ENCODE measurements at places on chromosomes 5 and 9.
A peak's percentile ranks its signal among the peaks of the same experiment; 100 is the strongest.

DNA sequence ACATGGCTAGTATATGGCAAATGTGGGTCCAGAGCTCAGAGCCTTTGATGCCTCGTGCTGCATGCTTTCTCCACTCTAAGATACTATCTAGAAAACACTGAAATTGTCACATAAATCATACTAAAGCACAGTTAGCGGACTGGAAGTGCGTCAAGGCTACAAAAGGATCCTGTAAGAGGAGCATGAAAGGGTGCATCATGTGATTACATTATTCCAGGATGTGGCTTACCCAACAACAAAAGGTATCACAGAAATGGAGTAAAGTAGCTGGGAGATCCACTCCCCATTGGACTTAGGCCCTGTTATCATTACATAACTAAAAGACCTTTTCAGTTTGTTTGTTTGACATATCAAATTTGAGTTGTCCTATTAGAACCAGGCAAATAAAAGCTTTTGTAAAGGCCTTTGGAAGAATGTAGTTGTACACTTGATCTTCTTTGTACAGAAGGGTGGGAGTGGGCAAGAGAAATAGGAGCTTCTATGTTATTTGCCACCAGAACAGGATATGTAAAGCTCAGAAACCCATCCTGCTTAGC lies 6.9 kb downstream of the SLC31A1 start:
- DNase-seq, result peak; percentile 2

GRCh38 chr9:88501086-88501485 lies 33.9 kb upstream of the NXNL2 start:
- DNase-seq, result no peak

DNA sequence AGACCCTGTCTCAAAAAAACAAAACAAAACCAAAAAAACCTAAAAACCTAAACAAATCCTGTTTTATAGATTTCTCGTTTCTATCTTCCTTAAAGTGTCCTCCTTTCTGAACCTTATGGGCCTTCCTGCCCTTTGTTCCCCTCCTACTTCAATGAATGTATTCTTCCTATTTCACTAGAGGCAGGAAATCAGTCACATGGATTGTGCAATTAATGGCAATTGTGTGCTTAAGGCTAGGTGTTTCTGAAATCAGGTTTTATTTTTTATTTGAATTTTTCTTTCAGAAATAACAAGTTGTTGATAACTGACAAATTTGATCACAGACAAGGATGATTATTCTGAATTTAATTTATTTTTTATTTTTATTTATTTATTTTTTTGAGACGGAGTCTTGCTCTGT lies 220.6 kb upstream of the SEMA6A start:
- DNase-seq, result no peak

DNA sequence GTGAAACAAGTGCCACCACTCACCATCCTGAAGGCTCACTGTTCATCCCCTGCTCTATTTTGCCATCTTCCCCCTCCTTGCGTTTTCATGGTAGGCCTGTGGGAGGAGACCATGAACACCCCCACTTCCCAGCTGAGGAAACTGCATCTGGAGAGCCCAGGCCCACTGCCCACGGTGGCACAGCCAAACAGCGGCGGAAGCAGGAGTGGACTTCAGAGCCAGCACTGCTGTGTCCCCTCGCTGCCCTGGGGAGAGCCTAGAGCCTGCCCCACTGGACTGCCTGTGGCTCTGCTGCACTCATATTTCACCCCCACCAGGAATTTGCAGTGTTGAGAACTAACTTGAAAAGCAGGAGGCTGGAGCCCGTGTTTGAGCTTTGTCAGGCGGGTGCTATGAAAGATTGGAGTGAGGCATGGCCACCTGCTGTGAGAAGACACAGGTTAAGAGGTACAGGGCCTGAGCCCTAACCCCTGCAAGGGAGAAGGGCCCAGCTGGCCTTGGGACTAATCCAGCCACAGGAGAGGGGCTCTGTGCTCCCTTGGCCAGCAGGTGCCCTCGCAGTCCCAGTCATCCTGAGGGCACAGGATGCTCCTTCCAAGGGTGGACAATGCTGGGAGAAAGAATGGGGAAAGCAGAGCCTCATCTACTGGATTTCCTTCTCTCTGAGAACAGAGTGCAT lies 79.0 kb downstream of the MACROH2A1 start:
- no peak for DNase-seq

GRCh38 chr5:135599421-135600151 lies 20.8 kb upstream of the CXCL14 start:
- no peak for DNase-seq

GRCh38 chr5:114191441-114191840 lies 170.4 kb upstream of the KCNN2 start:
- no peak for DNase-seq

DNA sequence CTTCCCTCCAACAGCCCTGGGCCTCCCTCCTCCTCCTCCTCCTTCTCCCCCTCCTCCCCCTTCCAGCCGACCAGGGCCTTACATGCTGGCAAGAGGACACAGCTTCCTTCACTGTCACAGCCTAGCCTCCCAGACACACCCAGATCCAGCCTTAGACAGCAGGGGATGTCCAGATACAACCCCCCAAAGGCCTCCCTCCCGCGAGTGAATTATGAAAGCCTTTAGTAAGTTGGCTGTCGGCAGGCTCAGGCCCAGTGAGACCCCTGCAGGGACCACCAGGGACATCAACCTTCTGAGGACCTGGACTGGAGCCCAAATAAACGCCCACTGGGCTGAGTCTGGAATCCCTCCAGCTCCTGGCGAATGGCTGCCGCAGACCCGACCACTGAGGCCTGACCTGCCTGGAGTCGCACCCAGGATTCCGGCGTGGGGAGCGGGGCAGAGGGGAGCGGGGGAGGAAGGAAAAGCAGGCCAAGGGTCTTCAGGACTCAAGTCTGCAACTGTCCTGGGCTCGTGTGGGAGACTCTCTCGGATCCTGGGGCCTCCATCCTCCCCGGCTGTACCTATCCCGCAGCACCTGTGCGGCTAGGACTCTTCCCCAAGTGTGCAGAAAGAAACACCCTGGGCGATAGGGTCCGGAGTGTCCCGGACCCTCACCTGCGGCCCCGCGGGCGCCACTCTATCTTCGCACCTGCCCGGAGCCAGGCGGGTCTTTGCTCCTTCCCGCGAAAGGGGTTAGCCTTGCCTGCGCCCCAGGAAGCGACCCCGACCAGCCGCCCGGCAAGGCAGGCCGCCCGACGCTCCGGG lies 705 bp downstream of the SEPTIN8 start:
- DNase-seq, result peak; percentile 42

DNA sequence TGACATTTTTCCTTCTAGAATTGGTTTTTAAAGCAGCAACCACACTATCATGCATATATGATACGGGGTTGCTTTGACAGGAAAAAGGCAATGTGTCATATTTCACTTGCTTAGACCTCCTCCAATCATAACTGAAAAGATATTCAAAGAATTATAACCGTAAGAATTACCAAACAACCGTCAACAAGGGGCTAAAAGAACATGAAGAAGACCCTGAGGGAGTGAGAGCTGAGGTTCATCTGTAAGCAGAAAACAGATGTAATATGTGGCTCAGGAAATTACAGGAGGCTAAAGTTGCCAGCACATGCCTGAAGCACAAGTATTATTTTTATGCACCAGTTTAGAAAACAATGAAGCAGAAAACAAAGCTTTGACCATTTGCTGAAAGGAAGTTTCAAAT lies 78.9 kb downstream of the APBA1 start:
- DNase-seq, result no peak

DNA sequence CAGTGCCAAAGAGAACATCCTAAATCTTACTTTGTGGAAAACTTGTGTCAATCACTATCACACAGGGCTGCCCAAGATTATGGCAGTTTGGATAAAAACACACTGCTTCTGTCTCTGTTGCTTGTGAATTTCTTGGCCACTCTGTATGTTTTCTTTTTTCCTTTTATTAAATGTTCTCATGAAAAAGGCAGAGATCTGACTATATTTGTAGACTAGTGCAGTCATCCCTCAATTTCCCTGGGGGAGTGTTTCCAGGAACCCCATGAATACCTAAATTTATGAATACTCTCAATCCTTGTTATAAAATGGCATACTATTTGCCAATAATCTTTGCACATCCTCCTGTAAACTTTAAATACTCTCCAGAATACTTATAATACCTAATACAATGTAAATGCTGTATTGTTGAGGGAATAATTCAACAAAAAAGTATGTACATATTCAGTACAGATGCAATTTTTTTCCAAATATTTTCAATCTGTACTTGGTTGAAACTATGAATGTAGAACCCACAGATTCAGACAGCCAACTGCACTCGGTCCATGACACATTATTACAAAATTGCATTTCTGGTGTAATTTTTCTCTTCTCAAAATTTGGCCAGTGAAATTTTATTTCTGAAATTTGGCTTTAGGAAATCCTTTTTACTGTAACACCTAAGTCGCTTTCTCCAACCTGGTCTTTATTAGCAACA lies 391.9 kb upstream of the PRR16 start:
- DNase-seq, result no peak

DNA sequence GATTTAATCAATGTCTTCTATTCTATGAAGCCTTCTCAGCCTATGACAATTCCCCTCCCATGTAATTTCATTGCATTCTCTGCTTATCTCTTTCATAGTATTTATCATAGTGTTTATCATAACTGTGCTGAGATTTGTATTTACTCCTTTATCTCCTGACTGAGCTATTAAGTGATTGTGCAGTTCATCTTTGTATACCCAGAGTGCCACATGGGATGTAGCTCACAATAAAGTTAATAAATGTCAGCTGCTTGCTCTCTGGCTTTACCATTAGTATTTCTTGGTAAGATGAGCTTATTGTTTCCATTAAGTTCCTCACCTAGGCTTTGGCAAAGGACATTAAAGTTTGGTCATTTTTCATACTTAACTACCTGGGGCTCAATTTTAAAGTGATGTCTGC lies 275.1 kb upstream of the MPDZ start:
- DNase-seq, result no peak

- DNase-seq, result no peak
These were observed 48.8 kb upstream of the FREM1 start for GRCh38 chr9:14958989-14959388.

GRCh38 chr9:133935328-133936005 lies 56.7 kb downstream of the VAV2 start:
- DNase-seq, result no peak

- DNase-seq, result peak; percentile 31
These were observed 45.0 kb downstream of the CRB2 start for GRCh38 chr9:123400926-123401503.

DNA sequence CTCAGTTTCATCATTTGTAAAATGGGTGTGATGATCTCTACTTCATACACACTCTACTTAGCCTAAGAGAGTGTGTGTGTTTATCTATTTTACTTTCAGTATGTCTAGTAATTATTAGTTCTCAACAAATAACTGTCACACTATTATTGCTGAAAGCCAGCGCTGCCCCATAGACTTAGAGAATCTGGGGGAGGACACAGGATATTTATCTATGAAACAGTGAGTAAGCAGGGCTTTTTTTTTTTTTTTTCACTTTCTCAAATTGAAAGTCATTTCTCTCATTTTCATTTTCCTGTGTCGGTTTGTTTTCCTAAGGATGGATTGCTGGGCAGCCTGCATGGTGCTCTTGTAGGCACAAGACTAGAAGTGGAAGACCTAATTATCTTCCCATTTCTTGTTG lies 248.4 kb upstream of the RPS23 start:
- DNase-seq, result no peak

DNA sequence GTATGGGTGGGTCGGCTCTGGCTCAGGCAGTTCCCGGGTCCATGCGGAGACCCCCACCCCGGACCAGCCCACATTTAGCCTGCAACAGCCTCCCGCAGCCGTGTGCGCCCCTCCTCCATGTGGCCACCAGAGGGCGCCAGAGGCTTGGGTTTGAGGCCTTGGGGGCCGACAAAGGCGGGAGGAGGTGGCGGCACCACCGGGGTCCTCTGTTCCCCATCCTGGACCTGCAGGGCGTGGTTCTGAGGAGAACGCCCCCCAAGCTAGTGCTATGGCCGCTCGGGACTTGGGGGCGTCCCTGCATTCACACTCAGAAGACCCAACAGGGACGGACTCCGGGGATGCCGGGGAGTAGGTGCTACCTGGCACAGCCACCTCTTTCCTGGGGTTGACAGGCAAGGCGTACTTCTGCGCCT lies 16.5 kb downstream of the ASS1 start:
- DNase-seq, result peak; percentile 50

DNA sequence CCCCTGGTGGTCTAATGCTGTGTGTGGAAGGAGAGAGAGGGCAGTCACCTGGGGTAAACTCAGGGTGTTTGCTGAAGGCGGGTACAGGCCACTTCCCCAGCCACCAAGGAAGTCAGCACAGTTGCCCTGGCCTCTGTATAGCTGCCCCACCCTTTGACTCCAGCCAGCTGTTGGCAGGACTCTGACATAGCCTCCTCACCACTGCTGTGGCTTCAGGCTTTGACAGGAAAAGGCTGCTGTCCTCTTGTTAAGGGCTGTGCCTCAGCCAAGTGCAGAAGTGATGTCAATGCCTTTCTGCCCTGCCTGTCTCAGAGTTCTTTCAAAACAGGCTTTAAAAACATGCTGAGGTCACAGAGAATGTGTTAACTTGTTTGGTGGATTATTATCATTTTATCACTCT lies 487.2 kb upstream of the KLF4 start:
- no peak for DNase-seq

GRCh38 chr5:88236866-88237642 lies 31.6 kb downstream of the TMEM161B start:
- DNase-seq, result no peak

DNA sequence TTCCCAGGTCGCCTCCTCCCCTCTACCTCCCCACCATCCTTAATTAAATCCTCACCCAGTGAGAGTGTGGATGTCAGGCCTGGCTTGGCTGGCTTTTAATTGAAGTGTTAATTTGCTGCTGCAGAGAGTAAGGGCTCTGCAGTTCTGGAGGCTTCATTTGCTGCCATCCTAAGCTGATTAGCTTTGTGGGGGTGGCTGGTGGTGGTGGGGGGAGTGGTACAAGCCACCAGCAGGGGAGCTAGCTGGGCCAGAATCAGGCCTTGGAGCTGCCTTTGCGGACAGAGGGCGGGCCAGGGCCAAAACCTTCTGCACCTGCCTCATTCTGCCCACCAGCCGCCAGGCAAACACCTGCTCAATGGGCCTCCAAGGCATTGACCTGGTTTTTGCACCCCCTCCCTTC lies 26.8 kb upstream of the TIFAB start:
- no peak for DNase-seq

DNA sequence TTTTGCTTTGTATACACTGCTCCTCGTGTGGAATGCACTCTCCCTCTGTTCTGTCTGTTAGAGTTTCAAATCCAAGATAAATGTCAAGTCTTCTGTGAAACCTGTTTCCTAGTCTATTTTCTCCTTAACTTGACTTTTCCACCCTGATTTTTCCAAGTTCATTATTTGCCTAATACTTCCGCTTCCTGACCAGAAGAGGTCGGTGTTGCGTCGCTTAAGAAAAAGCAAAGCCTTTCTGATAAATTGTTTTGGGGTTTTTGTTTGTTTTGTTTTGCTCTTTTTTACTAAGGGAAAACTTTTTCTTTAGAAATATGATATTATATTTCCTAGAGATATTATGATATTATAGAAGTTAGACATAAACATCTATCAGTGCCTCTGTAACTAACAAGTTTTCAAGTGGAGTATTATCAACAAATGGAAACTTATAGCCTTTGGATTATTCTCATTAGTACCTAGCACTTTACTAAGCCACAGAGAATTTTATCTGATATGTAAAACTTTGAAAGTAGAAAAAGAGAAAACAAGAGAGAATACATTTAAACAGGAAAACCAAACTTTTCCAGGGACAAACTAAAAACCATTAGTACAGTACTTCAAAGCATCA lies 55.8 kb downstream of the PHAX start:
- DNase-seq, result peak; percentile 44

All from NCI-H1417 (cell line).